ENCODE measurements at places on chromosomes 5 and 9.

DNA sequence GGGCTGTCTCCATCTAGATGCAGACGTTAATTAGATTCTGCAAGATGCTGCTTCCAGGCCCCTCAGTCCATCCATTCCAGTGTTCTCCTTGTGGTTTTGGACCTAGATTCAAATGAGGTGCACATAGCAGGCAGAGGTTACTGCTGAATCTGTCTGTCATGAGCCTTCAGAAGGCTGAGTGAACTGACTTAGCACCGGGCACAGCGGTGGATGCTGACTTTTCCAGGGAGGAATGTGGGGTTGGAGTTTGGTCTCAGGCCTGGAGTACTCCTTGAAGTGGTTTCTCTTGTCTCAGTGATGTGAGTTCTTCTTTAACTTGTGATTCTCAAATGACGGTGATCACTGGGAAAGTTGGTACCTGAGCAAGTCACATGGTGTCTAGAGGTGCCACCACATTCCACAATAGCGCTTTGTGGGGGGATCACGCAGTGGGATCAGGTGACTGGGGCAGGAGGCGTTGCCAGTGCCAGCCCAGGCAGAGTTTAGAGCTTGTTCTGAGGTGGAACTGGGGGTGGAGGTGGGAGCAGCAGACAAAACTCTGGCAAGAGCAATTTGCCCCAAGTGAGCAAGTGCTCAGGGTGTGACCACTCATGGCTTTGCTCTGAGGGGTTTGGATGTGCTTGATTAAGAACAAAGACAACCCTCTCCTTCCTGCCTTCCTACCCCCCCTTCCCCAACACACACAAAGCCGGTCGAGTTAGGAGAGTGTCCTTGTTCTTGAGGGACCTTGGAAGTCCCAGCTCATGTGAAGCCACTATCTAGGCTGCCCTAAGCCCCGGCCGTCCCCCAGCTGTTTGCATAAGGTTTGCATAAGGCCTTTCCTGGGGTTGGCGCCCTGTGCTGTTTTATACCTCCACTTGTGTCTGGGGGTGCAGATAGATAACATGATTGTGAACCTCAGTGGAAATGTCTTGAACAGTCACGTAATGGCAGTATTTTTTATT is 25.1 kb downstream of the JADE2 start:
- no peak for DNase-seq

DNA sequence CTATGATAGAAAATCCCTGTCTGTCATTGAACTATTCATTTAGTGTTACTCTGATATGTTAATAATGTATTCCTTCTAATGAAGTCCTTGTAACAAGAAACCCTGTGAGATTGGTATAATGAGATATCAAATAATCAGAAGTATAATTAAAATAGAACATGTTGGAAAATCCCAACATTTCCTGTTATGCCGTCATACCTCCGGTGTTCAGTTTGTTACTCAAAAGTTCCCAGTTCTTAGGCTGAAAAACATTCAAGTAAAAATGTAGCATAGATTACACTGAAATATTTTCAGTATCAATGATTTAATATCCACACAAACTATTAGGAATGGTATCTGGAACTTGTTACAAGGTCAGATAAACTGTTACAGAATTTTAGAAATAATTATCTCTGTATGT is 227.5 kb downstream of the GNA14 start:
- DNase-seq = no peak

DNA sequence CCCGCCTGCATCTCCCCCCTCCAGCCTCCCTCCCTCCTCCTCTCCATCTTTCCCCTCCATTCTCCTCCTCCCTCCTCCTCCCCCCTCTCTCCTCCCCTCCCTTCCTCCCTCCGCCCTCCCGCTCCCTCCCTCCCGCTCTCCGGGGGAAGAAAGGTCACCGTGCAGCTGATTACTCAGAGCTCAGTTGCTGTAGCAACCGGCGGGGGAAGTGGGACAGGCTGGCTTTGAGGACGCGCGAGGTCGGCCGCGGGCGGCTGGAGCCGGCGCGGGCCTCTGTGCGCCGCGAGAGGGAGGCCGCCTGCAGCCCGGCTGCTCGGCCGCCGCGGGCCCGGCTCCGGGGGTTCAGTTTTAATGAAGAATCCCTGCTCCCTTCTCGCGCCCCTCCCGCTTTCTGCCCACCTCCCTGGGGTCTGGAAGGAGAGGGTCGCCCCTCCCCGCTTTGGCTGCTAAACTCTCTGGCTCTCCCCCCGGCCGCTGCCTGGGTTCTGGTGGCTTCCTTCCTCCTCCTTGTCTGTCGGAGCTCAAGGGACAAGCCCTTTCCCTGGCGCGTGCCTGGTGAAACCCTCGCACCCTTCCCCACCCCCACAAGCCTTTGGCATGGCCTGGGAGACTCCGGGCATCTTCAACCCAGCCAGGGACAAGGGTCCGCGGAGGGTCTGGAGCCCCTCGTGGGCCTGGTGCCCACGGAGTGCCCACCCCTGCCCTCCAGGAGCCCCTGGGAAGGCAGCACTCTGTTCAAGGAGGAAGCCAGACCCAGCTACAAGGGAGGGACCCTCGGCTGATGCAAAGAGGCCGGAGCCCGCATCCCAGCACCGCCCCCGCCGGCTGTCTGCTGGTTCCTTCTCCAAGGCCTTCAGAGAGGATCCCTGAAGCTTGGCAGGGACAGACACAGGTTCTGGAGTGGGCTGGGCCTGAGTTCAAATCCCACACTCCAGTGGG is 160.3 kb downstream of the C9orf50 start:
- DNase-seq = peak; percentile 96

DNA sequence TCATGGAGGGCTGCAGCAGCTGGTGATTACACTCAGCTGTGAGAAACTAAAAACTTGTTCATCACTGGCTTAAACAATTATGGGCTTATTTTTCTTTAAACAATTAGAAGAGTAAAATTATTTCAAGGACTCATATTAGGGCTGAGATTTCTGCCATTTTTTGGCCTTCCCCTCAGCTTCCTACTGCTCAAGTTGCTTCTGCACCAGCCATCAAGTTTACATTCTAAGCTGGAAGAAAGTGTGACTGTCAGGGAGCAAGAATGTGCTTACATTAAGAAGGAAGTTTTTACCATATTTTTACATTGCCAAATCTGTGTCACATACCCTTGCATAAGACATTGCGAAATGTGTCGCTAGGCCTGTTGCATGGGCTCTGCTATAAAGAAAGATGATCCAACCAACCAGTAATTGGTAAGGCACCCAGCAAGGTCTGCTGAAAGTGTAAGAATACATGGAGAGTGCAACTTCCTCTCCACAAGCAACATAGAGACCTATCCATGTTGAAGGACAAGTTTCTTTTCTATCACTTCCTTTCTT is 260.3 kb upstream of the CDH10 start:
- DNase-seq = no peak

DNA sequence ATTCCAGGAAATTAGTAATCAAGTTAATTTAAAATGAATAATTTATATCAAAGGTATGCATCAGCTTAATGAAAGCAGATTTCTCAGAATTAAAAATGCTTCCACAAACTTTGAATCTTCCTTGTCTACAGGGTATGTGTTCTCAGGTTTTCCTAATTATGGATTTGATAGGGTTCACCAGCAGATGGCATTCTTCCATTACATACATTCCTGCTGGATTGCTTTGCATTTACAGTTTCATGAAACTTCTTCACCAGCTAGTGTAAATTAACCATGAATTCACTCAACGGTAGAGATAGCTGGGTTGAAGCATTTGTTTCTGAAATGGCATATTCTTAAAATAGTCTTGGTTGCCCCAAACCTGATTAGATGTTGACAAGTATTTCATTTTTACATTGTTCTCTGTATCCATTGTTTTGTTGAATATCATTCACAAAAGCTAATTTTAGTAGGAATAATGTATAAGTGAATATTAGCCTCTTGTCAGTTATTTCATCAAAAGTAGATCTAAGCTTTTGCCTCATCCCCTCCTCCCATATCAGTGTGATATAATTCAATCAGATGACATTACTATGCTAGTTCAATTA is 68.7 kb upstream of the WDR41 start:
- DNase-seq = peak; percentile 13

GRCh38 chr5:35484241-35484640 is 133.4 kb upstream of the SPEF2 start:
- no peak for DNase-seq

GRCh38 chr9:15293084-15293483 is 13.9 kb downstream of the TTC39B start:
- DNase-seq = no peak

GRCh38 chr5:38551030-38552017 is 5.1 kb downstream of the LIFR start:
- peak; percentile 50 for DNase-seq

- peak; percentile 8 for DNase-seq
Measured at GRCh38 chr5:150946351-150946905, 41.6 kb upstream of the ZNF300 start.

DNA sequence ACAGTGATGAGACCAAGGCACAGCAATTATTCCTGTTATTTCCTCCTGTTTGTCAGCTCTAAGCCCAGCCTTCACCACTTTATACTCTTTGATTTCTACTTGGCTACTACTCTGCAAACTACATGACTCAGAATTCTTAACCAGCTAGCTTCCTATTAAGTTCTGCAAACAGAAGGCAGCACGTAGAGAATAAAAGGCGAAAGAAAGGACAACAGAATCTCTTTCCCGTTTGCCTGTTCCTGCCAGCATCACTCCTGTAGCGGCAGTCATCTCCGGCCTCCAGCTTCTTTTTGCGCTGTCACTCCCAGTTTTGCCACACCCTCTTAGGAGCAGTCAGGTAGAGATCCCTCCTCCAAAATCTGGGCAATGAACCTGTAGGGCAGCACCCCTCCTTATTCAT is 29.9 kb downstream of the DPYSL3 start:
- peak; percentile 61 for DNase-seq

- no peak for DNase-seq
Measured at GRCh38 chr9:89444925-89445765, 52.8 kb downstream of the SEMA4D start.

GRCh38 chr5:133034064-133034463 is 7.7 kb upstream of the ZCCHC10 start:
- DNase-seq = no peak

GRCh38 chr9:132241840-132242620 is 80.2 kb downstream of the NTNG2 start:
- DNase-seq = no peak

GRCh38 chr9:121369595-121370265 is at the start of gene STOM:
Gene STOM, minus strand, starts transcription at chr9:121370250. Its CDS starts 63 bp downstream, at chr9:121370187.
- DNase-seq = peak; percentile 20

GRCh38 chr5:135571902-135572301 is 6.9 kb downstream of the CXCL14 start:
- DNase-seq = no peak

DNA sequence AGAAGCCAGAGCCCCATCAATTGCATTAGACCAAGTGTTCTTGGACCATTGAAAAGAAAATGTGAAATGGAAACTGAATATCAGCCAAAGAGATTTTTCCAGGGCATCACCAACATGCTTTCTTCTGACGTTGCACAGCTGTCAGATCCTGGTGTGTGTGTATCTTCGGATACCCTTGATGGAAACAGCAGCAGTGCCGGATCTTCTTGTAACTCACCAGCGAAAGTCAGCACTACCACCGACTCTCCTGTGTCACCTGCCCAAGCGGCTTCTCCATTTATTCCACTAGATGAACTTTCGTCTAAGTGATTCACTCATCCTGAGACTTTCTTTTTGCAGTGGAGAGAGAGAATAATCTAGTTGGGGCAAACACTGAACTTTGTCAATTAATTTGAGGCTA is 75.7 kb downstream of the PIP5K1B start:
- DNase-seq = no peak

DNA sequence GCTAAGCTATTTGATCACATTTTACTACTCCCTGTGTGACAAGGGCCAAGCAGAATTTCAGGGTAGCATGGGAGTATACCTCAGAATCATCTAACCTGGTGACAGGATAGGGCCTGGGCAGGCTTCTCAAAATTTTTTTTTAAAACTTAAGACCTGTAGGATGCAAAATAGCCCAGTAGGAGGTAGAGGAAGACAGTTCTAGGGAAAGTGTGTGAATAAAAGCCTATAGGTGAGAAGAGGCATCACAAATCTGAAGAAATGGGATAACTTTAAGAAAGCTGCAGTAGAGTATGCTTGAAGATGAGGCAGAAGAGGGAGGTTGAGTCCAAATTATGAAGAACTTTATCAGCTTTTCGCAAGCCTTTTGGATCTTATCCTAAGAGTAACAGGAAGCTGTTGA is 32.3 kb downstream of the CNTRL start:
- DNase-seq = no peak

DNA sequence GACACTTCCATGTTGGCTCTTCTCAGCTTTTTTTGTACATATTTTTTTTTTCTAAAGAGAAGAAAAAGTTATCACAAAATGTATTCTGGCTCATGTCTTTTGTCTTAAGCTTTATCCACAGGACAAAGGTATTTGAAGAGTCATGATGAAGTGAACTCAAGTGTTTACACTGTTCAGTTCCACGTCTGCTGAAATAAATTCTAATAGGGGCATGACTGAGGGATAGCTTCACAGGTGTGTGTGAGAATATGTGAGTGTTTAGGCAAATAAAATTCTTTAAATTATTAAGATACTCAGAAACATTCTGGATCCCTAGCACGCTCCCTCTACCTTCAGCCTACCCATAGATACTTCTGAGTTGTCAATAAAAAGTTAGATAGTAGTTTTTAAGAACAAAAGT is 59.8 kb downstream of the BAAT start:
- no peak for DNase-seq

DNA sequence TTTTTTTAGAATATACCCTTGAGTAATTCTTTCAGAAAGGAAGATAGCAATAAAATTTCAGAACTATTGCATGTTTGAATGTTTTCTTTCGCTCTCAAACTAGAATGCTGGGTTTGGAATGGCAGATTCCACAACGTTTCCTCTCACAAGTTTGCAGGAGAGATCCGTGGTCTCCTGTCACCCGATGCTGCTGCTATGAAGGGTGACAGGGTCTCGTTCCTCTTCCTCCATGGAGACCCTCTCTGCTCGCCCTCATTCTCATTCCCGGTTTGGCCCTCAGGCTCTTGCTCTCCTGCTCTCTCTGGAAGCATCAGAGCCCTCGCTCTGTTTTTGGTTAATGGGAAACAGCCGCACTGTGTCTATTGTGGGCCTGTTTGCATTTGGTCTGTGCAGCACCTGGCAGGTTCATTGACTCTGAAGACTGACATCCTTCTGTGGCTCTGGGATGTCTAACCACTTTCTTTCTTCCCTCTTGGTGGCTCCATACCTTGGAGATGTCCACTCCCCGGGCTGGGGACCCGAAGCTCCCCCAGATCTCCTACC is 12.6 kb upstream of the FAM163B start:
- no peak for DNase-seq

- no peak for DNase-seq
Measured at GRCh38 chr5:10772901-10773585, 12.0 kb upstream of the DAP start.

- DNase-seq = no peak
Measured at GRCh38 chr5:55063220-55063863, 39.1 kb upstream of the GZMA start.

- no peak for DNase-seq
Measured at GRCh38 chr5:174837919-174838902, 113.8 kb downstream of the MSX2 start.

DNA sequence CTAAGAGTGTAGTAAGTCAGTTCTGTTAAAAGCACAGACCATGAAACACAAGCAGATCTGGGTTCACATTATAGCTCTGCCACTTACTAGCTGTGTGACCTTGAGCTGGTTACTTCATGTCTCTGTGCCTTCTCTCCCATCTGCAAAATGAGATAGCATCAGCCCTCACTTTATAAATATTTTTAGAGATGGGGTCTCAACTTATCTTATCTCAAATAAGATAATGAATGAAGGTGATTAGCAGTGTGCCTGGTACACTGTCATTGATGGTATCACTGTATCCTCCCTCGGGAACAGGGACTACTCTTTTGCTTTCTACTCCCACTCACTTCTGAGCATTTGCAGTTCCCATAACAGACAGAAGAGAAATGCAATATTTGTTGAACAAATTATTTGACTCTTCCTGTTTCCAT is 52.4 kb downstream of the GALNT10 start:
- DNase-seq = no peak

Data from kidney glomerular epithelial cell (primary cell).